COR-L47 (cell line): ENCODE measurements at places on chromosomes 5 and 9.

DNA sequence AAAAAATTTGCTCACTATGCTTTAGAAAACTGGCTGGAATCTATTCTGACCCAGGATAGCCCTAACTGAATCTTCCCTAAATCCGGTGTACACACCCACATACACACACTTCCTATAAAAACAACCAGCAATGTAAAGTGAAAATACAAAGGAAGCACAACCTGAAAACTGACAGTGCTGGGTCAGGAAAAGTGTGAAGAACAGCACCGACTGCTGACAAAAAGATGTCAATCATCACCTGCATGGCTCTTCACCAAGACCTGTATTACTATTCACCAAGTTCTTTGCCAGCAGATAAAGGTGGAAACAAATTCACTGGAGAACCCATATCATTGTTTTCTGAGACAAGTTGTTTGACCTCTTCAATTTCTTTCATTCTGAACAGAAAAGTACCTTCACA lies 293.8 kb upstream of the GRAMD2B start:
- DNase-seq = no peak

DNA sequence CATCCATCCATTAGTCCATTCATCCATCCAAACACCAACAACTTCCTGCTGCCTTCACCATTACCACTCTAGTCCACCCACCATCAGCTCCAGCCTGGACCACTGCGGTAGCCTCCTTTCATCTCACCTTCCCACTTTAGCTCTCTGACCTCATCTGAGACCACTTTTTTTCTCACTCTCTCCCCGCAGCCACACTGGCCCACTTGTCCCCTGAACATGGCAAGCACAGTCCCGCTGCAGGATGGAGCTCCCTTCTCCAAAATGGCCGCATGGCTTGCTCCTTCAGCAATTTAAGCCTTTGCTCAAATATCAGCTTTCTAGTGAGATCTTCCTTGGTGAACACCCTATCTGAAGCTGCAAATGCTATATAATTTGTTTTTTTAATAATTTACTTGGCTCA lies 11.1 kb downstream of the CSF1R start:
- DNase-seq = no peak

DNA sequence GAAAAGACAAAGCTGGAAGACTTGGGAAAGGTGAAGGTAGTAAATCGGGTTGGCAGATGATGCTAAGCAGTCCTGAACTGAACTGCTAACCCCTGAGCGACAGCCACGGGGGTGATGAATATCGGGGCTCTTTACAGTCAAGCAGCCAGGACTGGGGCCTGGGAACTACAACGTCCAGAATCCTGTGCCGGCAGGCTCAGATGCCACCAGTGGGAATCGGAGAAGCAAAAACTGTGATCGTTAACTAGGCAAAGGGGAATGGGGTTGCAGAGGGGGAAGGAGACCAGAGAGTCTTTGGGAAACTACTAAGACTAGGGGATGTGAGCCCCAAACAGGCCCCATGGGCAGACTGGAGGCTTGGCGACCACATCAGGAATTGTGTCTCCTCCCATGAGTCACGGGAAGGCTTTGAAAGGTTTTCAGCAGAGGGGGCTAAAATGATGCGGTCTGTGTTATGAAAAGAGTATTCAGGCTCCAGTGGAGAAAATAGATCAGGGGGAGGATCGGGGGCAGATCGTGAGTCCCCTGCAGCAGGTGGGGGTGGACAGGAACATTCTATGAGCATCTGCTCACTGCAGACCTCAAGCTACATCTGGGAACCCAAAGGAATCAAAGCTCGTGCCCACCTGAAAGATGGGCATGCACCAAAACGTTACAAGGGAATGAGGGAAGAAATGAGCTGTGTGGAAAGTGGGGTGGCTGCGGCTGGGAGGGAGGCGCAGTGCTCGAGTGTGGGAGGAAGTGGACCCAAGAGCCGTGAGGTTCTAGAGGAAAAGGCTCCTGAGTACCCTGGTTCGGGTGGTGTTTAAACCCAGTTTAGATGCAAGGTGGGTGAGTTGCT lies 53.8 kb downstream of the HRH2 start:
- no peak for DNase-seq

DNA sequence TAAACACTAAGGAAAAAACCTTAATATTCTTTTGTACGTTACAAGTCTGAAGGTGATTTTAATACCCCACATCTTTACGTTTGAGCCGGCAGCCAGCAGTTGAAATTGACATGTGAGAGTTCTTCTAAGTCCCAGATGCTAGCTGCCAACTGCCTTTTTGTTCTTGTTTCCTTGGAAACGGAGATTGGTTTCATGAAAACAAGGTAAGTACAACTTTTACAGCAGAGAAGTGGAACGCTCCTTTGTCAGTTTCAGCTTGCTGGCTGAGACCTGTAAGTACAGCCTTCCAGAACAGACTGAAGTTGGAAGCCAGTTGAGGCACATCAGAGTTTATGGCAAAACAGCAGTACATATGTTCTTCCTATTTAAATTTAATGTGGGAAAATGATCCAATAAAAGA lies 1018.4 kb upstream of the ARRDC3 start:
- DNase-seq = peak; percentile 4

GRCh38 chr5:128965011-128965637 lies at the start of gene SLC27A6:
TSS of gene SLC27A6 (plus strand) at chr5:128965488. CDS start at chr5:128966138, 650 bp downstream.
- DNase-seq = no peak

GRCh38 chr5:57067597-57067924 lies 106.3 kb upstream of the GPBP1 start:
- no peak for DNase-seq

DNA sequence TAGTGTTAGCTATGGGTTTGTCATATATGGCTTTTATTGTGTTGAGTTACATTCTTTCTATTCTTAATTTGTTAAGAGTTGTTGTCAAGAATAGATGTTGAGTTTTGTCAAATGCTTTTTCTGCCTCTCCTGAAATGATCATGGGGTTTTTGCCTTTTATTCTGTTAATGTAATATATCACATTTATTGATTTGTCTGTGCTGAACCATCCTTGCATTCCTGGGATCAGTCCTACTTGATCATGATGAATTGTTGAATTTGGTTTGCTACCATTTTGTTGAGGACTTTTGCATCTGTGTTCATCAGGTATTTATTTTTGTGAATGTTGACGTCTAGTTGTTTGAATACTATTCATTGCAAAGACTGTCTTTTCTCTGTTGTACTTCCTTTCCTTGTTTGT lies 23.9 kb downstream of the RIC1 start:
- no peak for DNase-seq

- DNase-seq = no peak
Observed at GRCh38 chr5:37400501-37400900, 21.4 kb downstream of the WDR70 start.

DNA sequence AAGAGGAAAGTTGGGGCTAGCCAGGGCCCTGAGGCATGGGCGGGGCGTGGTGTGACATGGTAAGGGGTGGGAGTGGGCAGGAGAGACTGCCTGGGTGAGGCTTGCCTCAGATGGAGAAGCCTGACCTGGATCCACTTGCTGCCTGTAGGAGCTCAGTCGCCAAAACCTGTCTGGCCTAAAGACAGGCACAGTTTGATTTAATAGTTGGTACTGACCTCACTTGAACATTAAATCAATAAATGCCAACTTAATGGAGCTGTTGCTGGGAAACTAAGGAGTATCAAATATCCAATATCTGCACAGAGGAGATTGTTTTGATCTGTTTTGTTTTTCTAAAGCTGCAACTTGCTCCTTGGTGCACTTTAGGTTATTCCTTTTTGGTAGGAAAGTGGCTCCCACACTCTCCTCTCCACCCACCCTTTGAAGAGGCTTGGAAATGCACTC lies 86.4 kb downstream of the RCL1 start:
- peak; percentile 8 for DNase-seq

GRCh38 chr9:63817622-63818518 lies 1467.1 kb downstream of the FOXD4L5 start:
- DNase-seq = no peak

- DNase-seq = peak; percentile 70
Observed at GRCh38 chr5:71757590-71758543, 38.8 kb downstream of the CARTPT start.

GRCh38 chr5:141743866-141744272 lies 61.8 kb upstream of the ARAP3 start:
- DNase-seq = peak; percentile 43

DNA sequence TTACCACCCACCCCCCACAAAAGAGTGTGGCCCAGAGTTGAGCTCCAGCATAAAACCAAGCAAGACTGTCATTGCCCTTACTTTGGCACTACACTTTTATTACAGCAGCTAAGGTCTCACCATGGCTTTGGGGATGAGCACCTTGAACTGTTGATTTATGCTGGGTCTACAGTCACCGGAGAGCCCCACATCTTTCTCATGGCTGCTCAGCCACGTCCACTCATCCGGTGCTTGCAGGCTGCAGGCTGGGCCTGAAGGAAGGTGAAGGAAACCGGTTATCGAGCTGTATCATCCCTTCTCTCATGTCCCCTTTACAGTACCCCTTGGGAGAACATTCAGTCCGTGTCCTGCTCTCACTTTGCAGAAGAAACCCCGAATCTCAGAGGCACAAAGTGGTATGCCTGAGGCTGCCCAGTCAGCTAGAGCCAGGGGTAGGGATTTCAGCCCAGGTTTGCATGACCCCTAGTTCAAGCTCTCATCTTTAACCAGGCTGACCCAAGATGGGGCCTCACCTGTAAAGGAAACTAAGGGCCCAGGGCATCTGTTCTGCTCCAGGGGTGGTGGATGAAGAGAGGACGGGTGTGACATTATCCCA lies 11.6 kb downstream of the TMOD1 start:
- DNase-seq = no peak

DNA sequence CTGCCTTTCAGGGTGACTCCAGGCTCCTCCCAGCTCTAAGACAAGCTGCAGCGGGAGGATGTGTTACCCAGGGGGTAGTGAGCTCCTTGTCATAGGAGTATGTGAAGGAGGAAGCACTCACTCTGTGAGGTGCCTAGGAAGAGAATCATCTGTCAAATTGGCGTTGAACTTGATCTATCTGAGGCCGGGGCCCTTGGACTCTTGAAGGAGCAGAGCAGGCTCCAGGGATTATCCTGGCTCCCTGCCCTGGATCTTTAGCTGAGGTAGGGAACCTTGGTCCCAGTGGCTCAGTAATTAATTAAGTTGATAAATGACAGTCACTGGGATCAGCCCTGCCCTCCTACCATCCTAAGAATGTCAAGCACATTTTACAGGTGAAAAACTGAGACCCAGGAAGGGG lies 15.5 kb downstream of the ADGRD2 start:
- DNase-seq = no peak

DNA sequence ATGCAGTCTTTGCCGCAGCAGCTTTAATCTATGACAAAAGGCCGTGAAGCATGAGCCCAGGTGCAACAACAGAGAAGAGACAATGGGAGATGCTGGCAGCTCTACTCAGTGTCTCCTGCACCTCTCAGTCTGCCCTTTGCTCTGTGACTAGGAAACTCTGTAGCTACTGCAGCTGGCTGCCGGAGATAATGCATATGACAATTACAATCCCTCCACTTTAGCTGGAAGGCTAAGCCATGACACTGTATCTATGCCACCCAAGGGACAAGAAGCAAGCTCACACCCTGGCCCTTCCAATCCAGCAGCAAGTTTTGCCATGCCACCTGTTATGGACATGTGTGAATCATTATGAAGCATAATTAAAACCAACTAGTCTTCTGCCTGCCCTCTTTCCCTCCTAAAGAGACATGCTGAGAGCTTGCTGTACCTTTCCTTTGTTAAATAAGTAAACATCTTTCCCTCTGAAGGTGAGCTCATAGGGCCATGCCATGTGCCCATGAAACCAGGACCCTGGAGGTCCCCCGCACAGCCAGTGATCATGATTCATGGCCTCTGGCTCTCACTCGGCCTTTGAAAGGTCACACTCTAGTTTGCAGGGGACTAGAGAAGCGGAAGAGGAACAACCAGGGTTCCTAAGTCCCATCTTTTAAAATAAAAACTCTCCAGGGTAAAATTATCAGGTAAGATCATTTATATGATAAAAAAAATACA lies 219.4 kb downstream of the SPOCK1 start:
- peak; percentile 79 for DNase-seq

DNA sequence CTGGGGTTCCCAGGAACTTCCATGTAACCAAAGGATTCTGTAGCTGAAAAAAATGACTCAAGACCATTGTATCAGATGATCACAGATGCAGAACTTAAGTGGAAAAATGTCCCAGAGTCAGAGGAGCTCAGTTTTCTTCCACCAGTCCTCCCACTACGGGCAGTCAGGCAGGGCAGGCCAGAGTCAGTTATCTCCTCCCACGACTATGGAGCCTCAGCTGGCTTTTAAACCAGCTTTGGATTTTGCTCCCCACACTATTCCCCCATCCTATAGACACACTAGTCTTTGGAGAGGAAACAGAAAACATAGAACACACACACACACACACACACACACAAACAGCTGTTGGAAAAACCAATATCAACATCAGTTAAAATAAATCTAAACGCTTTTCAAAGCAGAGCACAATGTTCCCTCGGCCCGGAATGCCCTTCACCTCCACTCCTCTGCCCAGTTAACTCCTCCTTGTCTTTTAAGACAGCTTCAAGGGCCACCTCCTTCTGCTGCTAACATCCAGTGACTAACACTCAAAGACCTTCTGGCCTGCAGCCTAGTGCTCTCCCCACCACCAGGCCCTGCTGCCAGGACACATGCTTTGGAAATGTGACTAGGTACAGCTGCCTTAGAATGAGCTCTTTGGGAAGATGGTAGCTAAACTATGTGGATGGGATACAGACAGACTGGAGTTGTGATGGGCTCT lies 56.8 kb downstream of the NIPAL4 start:
- no peak for DNase-seq

- no peak for DNase-seq
Observed at GRCh38 chr5:74173241-74173640, 467.3 kb downstream of the ENC1 start.

DNA sequence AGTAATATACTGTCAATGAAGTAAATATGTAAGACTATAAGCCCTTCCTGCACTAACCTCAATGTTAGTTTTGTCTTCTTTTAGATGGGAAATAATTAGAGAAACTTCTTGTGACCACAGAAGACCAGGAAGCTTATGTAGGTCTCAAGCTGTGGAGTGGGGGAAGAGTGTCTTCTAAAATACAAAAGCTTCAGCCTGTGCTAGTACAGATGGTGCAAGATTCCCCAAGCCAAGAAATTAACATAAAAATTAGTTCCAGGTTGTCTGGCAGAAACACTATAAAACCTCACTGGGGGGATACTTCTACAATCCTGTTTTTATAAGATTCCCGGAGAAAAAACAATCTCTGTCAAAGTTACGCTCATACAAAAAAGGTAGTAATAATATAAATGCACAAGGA lies 103.6 kb downstream of the FNBP1 start:
- DNase-seq = no peak

- DNase-seq = no peak
Observed at GRCh38 chr9:8858596-8859161, 1059.1 kb upstream of the DMAC1 start.

DNA sequence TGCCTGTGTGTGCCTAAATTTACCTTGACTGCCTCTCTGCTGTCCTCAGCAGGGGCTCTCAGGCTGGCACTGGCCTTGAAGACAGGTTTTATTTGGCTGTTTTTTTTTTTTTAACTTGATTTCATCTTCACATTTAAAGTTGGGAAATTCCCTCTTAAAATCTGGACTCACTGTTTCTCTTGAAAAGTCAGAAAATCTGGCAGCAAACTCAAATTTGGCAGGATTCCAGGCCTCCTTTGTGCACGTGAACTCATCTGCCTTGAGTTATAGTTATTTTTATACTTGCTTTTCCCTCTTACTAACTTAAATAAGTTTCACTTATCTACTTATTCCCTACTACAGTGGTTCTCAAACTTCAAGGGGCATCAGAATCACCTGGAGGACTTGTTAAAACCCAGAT lies 118.4 kb upstream of the MAP3K1 start:
- DNase-seq = no peak
